ENCODE measurements at places on chromosomes 4 and X.

- no peak for DNase-seq
These were observed 41.2 kb downstream of the TMA16 start for GRCh38 chr4:163535657-163536056.

GRCh38 chr4:53775381-53775780 is 184.1 kb upstream of the LNX1 start:
- no peak for DNase-seq

- no peak for DNase-seq
These were observed 25.0 kb downstream of the UTP14A start for GRCh38 chrX:129930941-129931410.

DNA sequence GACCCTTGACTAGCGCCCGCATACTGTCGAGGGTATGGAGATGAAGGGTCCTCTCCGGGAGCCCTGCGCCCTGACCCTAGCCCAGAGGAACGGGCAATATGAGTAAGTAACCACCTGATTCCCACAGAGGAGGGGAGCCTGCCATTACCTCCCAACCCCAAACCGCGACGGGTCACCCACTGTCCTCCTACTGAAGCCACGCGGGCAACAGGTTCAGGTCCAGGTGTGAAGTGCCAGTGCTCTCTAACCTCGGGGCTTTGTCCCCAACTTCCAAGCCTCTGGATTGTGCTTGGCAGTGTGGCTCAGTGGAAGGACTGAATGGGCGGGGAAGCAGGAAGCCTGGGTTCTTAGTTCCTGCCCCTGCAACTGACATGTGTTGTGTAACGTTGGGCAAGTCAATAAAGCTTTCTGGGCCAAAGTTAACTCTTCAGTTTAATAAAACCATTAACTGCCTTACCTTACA is 694 bp downstream of the OCRL start:
- DNase-seq, result no peak

DNA sequence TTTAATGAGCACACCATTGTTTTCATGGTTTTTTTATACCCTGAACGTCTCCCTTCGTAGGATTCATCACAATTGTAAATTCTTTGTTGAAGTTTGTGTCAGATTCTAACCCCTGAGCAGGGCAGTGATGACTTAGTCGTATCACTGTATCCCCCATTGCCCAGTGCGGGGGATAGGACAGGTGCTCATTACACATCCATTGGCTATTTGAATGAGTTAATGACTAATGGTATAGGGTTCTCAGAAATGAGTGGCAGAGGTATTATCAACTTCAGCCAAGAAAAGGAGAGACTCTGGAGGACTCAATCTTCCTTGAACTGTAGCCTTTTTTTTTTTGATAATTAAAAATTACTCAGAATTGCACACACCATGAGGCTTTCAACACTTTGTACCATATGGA is 64.6 kb downstream of the SYNPO2 start:
- DNase-seq, result no peak

DNA sequence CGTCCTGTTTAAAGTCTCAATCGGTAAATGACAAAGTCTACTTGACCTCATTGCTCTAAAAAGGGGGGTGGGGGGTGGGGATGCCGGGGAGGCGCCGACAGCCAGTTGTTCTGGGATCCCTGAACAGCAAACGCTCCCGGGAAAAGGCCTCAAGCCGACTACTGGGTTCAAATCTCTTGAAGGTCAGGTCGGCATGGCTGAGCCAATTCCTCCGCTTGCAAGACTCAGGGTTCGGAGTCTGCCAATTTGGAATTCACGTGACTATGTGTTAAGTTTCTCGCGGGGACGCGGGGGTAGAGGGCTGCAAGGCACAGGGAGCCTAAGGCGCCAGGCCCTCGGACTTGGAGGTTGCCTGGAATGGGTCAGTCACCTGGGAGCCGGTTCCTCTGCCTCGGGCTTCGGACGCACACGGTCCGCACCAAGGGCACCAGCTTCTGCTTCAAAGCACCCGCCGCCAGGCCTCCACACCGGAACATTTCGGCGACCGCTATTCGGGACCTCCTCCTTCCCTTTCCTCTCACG is 399 bp downstream of the AIFM1 start:
- no peak for DNase-seq

DNA sequence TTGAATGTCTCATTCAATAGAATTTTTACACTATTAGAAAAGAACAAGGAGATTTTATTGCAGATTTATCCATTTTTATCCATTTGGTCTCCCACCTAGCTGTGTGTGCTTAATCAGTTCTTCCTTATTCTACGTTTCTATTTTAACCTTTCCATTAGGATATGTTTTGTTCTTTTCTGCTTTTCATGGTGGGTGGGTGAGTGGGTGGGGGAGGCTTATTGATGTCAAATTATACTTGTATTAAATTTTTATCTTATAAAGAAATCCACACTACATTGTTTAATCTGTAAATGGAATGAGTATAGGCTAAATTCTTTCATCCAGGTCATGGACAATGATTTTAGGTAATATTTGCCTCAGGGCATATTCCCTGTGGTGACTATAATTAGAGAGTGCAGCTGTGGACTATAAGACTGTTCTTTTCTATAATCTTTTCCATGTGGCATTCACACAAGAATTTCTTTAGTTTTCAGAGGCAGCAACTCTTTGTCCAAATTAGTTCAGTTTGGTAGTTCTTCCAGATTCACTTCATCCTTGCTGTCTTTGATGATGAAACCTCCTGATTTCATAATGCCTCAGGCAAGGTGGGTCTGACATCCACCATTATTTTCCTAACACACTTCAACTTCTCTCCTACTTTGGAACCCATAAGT is 2451.8 kb downstream of the PCDH7 start:
- DNase-seq, result no peak

GRCh38 chrX:119880076-119880475 is 8.4 kb downstream of the NDUFA1 start:
- DNase-seq, result no peak

GRCh38 chr4:3254302-3255131 is 5.6 kb downstream of the MSANTD1 start:
- DNase-seq, result no peak

GRCh38 chr4:151835467-151835866 is 74.7 kb upstream of the GATB start:
- DNase-seq, result no peak

DNA sequence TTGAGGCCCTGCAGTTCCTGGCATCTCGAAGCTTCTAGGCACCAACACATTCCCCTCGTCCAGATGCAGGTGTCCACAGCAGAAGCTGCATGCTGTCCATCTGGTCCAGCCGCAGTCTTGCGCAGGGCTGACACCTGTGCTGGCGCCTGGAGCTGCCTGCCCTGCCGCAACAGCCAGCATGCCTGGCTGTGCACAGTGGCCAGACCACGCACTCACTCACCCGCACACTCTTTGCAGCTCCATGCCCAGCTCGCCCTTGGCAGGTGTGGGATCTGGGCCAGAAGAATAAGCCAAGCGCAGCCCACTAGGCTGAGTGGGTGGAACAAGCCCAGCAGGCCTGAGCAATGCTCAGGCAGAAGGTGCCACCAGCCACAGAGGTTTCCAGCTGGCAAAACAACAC is 125.6 kb downstream of the PARM1 start:
- no peak for DNase-seq

DNA sequence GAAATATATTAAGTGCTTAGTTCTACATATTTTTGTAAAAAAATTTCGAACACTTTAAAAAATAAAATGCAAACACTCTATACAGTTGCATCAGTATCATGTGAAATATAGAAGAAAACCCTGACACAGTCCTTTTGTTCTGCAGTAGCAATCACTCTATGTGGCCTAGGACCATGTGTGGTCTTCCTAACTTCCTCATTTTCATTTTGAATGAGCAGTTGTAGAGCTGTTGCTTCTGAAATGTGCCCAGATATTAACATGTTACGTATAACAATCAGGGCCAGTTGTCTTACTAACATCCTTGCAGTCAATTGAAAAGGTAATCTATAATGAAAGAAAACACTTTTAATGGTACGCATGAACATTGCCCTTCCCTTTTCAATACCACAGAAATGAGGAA is 107.9 kb downstream of the ZNF827 start:
- DNase-seq, result no peak

- no peak for DNase-seq
These were observed 41.5 kb downstream of the RAB40AL start for GRCh38 chrX:102978594-102978993.

GRCh38 chrX:101417981-101418841 is 10.2 kb downstream of the HNRNPH2 start:
- peak; percentile 1 for DNase-seq

DNA sequence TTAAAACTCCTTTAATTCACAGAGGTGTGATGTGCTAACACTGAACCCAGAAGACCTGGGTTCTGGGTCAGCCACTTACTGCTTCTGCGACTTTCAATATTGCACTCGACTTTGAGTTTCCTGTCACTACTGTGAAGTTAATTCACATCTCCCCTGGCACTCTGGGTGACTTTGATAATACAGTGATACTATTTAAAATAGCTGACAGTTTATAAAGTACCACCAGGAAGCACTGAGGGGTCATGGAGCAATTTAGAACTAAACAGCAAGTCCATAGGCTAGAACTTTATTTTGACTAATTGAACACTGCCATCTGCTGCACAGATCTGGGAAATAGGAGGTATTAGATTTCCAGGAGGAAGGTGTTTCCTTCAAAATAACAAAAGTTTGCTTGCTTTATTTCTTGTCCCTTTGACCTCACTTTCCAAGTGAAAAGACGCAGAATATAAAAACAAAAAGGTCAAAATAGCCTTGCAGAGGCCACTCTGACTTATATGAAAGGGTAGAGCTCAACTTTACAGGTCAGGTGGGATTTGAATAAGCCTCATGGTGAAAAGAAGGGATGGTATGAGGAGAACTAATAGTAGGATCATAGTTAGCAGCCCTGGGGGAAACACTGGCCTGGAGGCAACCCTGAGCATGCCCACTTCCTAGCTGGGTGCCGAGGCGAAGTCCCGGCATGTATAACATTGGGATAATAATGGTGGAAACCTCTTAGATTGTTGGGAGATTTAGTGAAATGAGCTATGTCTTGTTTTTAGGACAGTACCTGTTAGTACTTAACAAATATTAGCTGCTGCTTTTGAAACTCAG is 53.4 kb downstream of the ZNF518B start:
- DNase-seq, result no peak

DNA sequence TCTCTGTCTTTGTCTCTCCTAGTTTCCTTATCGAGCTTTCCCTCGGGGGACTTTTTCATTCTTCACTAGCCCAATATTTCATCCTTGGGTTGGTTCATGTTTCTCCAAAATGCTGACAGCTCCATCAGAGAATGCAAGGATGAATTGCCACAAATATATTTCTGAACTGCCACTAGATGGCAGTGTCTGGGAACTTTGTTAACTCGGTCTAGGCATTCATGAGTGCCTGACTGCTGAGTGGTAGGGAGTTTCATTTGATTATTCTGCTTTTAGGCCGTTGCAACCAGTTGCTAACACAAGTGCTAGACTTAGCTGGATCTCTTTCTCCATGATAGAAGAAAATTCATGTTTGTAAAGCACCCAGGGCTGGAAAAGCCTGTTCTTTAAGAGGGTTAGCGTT is 73.5 kb upstream of the RAP2C start:
- DNase-seq, result no peak

DNA sequence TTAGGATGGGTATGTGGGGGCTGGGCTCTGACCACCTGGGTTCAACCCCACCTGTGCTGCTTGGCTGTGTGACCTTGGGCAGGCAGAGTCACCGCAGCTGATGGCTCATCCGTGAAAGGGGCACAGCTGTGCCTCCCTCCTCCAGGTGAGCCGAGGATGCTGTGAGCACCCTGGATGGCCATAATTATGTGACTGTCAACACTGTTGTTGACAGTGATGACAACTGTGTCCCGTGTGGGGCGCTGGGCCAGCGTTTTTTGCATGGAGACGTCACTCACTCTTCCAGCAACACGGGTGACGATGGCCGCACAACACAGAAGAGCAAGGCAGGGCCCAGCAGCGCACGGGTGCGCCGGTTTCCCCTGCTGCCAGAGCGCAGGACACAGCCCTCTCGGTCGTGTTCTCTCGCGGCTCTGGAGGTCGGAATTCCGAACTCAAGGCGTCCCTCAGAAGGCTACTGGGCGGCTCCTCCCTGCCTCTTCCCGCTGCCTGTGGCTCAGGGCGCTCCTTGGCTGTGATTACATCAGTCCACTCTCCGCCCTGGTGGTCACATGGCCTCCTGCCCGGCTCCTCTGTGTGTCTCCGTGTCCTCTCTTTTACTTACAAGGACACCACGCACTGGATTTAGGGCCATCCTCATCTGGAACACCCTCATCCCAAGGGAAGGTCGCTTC is 1.3 kb downstream of the SH3TC1 start:
- DNase-seq, result no peak

DNA sequence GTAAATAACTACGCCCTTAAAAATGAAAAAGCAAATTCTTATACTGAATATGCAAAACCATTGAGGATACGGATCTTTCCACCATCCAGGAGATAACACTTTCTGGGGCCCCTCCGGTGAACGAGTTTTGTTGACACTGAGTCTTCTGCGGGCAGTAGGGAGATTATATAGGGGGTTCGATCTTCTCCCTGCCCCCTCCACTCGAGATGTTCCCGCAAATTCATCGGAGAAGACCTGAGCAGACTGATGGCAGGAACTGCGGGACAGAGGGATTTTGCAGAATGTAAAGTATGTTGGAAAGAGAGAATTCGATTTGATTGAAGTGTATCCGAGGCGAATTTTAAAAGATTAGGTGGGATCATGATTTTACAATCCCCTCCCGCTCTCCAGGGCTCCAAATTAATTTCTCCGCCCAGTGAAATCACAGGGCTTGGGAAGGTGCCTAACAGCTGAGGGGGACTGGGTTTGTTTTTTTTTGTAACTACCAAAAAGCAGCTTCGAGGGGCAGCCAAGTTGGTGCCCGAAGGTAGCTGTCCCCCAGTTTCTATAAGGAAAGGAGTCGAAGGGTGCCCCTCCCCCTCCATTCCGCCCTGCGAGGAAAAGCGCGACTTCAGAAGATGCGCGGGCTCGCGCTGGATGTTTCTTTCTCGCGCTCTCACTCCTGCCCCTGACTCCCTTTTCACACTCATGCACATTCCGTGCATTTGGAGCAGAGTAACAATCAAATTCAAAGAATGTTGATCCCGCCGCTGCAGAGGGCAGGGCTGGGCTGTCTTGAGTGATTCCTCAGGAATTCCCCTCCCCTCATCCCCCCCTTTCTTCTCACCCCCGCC is 1.2 kb downstream of the TMEM255A start:
- no peak for DNase-seq
